ENCODE measurements at places on chromosomes 3 and 15.

GRCh38 chr3:21613372-21614070, 137.5 kb downstream of the ZNF385D start:
- no peak for DNase-seq

DNA sequence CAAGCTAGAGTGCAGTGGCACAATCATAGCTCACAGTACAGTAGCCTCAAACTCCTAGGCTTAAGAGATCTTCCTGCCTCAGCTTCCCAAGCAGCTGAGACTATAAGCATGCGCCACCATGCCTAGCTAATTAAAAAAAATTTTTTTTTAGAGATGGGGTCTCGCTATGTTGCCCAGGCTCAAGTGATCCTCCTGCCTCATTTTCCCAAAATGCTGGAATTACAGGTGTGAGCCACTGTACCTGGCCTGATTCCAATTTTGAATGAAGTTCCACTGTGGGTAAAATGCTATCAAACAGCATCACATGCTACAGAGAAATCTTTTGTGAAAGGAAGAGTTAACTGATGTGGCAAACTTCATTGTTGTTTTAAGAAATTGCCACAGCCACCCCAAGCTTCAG, 17.5 kb downstream of the ADPGK start:
- no peak for DNase-seq

DNA sequence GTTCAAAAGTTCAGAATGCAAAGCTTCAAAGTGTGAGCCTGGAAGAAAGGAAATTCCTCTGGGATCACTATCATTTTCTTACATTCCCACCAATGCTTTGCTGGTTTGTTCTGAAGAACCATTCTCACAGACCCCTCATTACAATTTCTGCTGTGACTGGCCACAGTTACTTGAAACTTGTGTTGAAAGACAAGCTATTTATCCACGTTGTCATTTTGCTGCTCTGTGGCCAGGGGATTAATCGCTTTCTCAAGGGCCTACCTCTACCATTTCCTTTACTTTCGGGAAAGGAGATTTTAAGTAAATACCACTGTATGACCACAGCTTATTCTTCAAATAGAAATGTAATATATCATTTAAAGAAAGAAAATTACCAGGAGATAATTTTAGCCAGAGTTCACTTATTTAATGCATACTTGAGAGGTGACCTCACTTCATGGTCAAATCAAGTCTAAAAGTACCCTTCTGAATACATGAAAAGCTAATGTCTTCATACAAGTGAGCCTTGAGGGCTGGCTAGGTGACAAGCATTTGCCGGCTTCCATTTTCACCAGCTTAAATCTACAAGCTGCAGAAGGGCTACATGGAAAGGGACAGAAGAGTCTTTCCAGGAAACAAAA, 69.8 kb upstream of the ROBO2 start:
- no peak for DNase-seq

- DNase-seq = no peak
These were observed 38.5 kb upstream of the C15orf39 start for GRCh38 chr15:75163150-75163564.

GRCh38 chr3:125337506-125337905, 37.6 kb downstream of the ZNF148 start:
- DNase-seq = no peak

DNA sequence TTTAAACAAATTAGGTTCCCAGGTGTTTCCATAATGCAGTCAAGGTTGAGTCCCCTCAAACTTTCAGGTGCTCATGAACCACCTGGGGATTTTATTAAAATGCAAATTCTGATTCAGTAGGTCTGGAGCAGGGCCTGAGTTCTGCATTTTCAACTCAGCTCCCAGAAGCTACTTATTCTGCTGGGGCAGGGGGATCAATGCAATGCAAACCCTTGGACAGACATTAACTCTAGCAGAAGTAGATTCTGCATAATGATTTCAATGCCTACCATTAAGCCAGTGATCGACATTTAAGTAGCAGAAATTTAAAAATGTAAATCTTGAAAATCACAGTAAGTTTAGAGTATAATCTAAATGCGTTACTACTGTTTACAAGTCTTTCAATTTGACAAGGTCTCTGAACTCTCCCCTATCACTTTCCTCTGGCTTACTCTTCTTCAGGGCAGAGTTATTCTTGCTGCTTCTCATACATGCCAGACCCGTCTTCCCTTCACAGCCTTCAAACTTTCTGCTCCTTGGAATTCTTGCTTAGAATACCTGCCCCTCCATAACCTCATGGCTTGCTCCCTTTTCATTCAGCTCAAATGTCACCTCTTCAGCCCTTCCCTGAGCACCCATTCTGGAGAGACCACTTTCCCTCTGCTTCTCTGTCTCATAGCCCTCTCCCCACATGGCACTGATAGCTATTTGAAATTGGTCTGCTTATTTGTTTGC, 19.3 kb upstream of the DPPA4 start:
- DNase-seq = no peak

DNA sequence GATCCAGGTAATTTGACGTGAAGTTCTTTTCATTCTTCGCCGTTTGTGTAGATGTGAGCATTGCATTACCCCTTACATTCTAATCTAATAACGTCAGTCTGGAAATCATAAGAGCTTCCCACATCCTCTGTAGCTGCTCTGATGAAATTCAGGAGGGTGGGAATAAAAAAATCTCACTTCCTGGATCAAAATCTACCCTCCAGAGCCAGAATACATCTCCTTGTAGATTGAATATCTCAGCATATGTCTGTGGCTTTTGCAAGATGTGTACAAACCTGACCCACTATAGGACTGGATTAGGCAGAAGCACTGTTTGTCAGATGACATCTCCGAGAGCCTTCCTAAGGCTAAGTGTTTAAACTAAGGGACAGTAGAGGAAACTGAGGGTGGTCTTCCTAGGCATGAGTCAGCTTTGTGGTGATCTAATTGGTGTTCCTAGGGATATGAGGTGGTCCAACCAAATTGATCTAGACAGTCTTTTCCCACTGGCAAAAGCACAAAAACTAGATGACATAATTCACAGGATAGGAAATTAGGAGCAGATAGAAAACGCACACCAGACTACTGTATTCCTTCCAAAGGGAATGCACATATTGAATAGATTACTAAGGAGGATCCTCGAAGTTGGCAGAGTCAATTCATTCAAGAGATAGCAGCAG, 216.3 kb upstream of the LRTM1 start:
- no peak for DNase-seq

Data from stimulated activated CD8-positive, alpha-beta memory T cell treated with anti-CD3 and anti-CD28 coated beads, Interleukin-4, amount 100 ng/mL, for 48 hours (primary cell).